MM.1S (cell line): ENCODE measurements at places on chromosomes 11 and 22.

DNA sequence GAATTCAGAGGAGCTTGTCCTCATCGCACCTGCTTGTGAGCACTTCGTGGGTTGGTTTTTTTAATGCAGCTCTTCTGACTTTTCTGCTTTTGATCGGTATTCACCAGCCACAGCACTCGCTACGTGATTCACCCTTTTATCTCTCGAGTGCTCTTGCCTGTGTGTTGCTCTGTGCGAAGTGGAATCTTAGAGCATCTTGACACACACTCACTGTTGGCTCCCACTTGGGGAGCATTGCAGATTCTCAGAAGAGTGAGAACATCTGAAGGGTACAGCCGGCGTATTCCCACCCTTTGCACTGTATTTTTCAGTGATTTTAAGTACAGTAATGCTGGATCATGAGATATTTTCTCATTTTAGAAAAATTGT, 10.9 kb downstream of the TNNT3 start:
- no peak for DNase-seq

- DNase-seq = no peak
These were observed 37.1 kb downstream of the APOL5 start for GRCh38 chr22:35754761-35755160.

- no peak for DNase-seq
These were observed 1396.8 kb downstream of the LRRC4C start for GRCh38 chr11:40062616-40063015.

- no peak for DNase-seq
These were observed 54.4 kb downstream of the TMEM135 start for GRCh38 chr11:87092159-87092558.

GRCh38 chr11:96842731-96843130, 452.9 kb downstream of the JRKL start:
- DNase-seq = no peak

- no peak for DNase-seq
These were observed 25.1 kb downstream of the CD6 start for GRCh38 chr11:60996381-60997138.

- DNase-seq = no peak
These were observed 61.5 kb downstream of the SMCO4 start for GRCh38 chr11:93481696-93482095.

GRCh38 chr11:22049276-22049675, 143.6 kb upstream of the ANO5 start:
- DNase-seq = no peak

DNA sequence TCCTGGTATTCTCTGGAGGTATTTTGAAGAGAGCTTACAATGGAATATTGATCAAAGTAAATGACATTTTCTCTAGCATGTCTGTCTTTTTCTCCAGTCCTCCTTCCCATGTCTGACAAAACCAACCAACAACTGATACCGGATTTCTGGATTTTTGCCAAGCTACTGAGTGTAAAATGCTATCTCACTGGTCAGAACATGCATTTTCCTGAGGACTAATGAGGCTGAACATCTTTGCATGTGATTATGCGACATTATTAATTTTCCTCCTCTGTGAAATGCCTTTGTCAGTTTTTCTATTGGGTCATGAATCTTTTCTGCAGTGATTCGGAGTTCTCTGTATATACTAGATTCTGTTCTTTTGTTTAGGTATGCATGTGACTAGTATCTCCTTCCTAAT, 51.4 kb downstream of the CDON start:
- no peak for DNase-seq

DNA sequence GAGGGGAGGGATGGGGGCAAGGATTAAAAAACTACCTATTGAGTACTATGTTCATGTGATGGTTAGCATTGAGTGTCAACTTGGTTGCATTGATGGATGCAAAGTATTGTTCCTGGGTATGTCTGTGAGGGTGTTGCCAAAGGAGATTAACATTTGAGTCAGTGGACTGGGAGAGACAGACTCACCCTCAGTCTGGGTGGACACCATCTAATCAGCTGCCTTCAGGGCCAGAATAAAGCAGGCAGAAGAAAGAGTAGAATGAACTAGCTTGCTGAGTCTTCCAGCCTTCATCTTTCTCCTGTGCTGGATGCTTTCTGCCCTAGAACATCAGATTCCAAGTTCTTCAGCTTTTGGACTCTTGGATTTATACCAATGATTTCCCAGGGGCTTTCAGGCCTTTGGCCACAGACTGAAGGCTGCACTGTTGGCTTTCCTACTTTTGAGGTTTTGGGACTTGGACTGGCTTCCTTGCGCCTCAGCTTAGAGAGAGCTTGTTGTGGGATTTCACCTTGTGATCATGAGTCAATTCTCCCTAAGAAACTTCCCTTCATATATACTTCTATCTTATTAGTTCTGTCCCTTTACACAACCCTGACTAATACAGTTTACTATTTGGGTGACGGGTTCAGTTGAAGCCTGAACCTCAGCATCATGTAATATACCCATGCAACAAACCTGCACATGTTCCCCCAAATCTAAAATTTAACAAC, 70.2 kb downstream of the MTNR1B start:
- DNase-seq = no peak

- DNase-seq = no peak
These were observed 24.4 kb downstream of the GPR83 start for GRCh38 chr11:94376841-94377240.

GRCh38 chr11:44398266-44399030, 88.5 kb upstream of the ALX4 start:
- DNase-seq = no peak

DNA sequence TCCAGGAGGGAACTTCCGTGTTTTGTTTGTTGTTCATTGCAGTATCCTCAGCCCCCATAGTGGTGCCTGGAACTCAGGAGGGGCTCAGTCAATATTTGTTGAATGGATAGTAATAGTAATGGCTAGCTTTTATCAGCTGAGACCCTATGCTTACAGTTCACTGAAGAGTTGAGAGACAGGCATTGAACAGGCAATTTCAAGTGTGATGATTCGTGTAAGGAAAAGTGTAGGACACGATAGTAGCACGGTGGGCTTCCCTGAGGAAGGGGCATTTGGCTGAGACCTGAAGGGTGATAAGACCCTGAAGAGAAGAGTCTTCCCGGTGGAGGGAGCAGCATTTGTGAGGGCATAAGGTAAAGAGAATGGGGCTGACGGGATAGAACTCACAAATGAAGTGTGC, 159.3 kb downstream of the COMMD9 start:
- no peak for DNase-seq

GRCh38 chr22:24696551-24697001, 77.9 kb downstream of the PIWIL3 start:
- no peak for DNase-seq

- DNase-seq = no peak
These were observed 1.2 kb downstream of the KCNJ11 start for GRCh38 chr11:17387254-17387653.

- no peak for DNase-seq
These were observed 108.5 kb upstream of the USP47 start for GRCh38 chr11:11733246-11733747.

DNA sequence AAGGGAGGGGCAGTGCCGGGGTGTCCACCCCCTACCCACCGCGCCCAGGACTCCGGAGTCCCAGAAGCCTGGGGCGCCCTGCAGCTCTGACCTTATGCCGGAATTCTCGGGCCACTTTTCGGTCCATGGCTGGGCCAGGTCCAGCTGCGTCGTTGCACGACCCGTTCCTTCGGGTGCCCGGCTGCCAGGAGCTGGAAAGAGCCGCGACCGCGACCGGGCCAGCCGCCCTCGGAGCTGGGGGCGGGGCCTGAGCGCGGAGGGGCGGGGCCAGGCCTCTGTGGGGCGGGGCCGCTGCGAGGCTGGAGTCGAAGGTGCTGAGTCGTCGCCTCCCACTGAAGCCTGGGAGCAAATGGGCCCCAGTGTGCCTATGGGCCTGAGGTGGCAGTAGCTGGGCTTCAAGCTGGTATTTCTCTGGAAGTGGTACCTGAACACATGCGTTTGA, at the start of gene USH1C:
Gene USH1C, minus strand, starts transcription at position 236 of the 442 bp plus-strand sequence. Its CDS starts 109 bp downstream, at position 127.
- no peak for DNase-seq

DNA sequence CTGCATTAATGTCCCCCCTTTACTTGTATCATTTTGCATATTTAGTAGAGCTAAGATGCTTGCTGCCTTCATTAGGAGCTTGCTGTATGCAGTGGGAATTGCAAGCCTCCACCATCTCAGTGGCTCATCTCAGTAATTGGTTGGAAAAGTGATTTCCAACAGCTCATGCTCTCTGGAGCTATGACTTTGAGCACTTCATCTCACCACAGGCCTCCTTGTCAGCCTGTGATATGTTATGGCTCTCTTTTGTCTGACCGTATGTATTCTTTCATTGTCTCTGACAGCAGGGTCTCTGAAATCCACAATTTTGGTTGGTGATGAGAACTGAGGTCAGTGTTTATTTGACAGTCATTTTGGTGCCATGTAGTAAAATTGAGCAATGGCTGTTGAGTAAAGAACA, 345.1 kb downstream of the FAT3 start:
- DNase-seq = no peak

GRCh38 chr11:118696673-118697226, 17.3 kb upstream of the TREH start:
- peak; percentile 33 for DNase-seq

GRCh38 chr11:110331626-110332025, 35.2 kb upstream of the RDX start:
- no peak for DNase-seq

DNA sequence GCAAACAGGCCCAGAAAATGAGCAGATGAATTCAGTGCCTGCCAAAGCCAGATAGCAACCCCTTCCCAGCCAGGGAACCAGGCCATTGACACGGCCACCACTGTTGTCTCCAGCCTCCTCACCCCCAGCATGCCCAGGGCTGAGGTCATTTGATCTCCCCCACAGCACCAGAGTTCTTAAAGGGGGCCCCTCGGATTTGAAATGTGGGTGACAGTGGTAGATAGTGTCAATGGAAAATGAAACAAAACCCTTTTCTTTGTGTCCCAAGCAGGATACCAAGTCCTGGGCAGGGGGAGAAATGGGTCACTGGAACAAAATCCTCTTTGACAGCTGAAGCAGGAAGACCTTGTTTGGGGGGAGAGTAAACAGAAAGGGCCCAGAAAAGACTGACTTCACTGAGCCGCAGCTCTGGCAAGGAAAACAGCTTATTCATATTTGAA, 14.3 kb upstream of the ACCSL start:
- DNase-seq = no peak

- no peak for DNase-seq
These were observed 77.7 kb upstream of the RAB1B start for GRCh38 chr11:66190786-66191185.

GRCh38 chr22:36454916-36455570, 26.4 kb downstream of the TXN2 start:
- peak; percentile 97 for DNase-seq

- no peak for DNase-seq
These were observed 100.8 kb upstream of the CLPB start for GRCh38 chr11:72535194-72535547.

- peak; percentile 75 for DNase-seq
These were observed 26.2 kb upstream of the TPBGL start for GRCh38 chr11:75214411-75214821.

DNA sequence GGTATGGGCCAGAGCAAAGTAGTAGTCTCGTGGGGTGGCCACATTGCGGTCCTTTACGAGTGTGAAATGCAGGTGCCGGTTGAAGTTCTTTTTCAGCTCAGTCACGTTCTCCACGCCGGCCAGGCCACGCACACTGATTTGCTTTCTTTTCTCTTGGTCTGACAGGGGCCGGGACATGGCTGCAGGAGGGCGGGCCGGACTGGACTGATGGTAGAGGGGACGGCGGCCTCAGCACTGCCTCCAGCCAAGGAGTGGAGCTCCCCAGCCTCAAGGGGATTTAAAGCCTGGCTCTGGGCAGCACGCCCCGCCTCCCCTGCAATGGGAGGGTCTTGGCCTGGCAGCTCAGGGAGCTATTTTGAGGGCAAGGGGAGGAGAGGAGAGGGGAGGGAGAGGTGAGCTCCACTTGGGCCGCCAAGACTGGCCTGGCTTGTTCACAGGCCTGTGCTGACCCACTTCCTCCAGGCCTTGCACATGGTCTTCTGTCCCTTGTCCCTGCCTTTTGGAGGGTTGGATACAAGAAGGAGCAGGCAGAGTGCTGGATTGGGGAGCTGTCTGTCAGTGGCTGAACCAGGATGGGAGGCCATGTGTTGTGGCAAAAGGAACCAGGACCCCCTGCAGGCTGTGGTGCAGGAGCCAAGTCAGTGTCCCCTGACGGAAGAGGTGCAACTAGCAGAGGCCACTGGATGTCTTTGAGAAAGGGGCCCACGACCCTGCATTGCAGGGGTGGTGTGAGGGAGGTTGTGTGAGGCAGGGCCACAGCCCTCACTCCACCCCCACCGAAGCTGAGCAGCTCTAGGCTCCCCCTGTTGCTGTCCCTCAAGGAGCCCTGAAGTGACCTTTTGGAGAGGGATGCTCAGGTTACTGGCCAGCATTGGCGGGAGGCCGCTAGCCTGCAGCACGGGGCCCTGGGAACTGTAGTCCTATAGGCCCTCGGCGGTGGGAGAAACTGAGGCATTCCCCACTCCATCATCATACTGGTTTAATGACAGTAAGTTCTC, at the start of gene PYGM:
Gene PYGM, minus strand, starts transcription at position 253 of the 998 bp plus-strand sequence. Its CDS starts 76 bp downstream, at position 177.
- no peak for DNase-seq

DNA sequence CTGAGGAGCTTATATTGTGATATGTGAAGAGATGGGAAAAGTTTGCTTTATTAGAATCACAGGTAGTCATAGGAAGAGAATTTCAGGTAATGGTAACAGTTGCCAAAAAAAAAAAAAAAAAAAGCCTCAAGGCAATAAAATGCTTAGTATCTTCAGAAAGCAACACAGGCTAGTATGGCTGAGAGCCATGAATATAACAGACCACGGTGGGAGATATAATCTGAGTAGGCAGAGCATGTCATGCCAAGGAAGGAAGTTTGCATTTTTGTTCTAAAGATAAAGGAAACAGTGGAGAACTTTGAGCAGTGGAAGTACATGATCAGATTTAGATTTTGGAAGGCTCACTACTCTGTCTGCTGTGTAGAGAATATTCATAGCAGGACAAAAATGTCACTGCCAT, 211.4 kb downstream of the ETS1 start:
- DNase-seq = no peak

- DNase-seq = no peak
These were observed 493.9 kb upstream of the B3GAT1 start for GRCh38 chr11:134905928-134906327.

DNA sequence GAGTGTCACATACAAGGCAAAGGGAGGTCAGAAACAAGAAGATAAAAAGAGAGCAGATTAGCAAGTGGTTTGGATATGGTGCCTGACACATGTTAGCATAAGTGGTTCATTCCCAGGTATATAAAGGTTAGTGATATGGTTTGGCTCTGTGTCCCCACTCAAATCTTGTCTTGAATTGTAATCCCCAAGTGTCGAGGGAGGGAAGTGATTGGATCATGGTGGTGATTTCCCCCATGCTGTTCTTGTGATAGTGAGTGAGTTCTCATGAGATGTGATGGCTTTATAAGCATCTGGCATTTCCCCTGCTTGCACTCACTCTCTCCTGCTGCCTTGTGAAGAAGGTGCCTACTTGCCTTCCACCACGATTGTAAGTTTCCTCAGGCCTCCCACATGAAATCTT, 12.1 kb upstream of the DKK3 start:
- no peak for DNase-seq
